ENCODE measurements at places on chromosomes 2 and 18.

DNA sequence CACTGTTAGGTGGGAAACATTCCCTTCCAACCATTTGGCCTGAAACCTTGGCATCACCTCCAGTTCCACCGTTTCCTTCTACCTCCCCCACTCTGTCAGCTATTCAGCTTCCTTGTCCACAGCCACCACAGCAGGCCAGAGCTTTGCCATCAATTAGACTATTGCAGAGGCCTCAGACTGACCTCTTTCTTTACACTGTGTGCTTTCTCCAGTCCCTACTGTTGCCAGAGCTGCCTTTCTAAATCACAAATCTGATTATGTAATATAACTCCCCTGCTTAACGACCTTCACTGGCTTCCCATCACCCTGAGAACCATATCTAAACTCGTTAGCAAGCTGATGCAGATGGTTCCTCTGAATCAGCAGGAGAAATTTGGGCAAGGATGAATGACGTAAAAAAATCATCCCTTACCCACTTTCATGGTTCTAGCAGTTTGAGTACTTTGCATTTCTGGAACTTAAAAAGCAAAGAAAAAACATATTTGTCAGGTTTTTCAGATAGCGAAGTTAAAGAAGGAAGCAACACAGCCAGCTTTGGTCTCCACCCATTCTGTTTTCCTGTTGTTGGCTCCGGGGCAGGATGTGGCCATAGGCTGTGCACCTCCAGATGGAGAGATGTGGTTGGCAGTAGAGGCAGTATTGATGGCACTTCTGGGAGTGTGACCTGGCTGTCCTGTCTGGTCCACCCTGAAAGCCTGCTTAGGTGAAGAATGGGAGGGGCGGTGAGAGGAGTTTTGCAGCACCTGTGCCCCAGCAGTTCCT, 422.1 kb downstream of the PARD3B start:
- peak; percentile 5 for DNase-seq

DNA sequence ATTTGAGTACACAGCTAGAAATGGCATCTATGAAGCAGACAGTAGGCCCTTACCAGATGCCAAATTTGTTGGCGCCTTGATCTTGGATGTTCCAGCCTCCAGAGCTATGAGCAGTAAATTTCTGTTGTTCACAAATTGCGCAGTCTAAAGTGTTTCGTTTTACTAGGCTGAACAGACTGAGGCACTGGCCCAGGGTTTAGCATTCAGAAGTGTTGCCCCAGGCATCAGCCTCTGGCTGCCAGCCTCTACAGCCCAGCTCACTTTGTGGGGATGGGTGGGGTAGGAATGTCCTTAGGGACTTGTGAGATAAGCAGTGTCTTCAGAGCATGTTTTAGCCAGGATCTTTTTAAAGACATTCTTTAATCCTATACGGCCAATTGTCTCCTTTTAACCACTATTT, 51.5 kb upstream of the MGAT5 start:
- DNase-seq, result no peak

GRCh38 chr18:35178260-35178659, 62.6 kb upstream of the ZNF397 start:
- DNase-seq, result no peak

DNA sequence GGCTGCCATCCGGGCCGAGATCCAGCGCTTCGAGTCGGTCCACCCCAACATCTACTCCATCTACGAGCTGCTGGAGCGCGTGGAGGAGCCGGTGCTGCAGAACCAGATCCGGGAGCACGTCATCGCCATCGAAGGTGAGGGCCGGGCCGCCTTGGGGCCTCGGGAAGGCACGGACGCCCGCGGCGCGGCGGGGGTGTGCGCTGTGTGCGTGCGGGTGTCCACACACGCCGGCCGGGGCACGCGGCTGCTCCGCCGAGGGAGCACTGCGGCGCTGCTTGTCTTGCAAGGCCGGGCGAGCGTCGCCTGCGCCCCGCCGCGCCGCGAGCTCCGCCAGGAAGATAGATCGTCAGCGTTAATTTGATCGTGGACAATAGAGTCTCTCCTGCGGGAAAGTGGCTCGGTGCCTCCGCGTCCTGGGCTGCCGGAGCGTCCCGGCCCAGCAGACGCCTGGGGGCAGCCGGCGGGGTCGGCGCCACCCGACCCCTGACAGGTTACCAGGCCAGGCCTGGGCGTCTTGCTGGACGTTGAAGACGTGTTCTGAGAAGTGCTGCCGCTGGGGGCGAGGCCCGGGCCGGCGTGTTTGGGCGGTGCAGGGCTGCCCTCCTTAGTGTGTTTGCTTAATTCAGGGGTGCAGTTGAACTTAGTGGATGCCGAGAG, 1.0 kb downstream of the AGAP1 start:
- no peak for DNase-seq

- DNase-seq, result no peak
These were observed 183.3 kb upstream of the TRIB2 start for GRCh38 chr2:12533337-12534005.

- DNase-seq, result no peak
These were observed 1.9 kb downstream of the NOP58 start for GRCh38 chr2:202267495-202267894.

DNA sequence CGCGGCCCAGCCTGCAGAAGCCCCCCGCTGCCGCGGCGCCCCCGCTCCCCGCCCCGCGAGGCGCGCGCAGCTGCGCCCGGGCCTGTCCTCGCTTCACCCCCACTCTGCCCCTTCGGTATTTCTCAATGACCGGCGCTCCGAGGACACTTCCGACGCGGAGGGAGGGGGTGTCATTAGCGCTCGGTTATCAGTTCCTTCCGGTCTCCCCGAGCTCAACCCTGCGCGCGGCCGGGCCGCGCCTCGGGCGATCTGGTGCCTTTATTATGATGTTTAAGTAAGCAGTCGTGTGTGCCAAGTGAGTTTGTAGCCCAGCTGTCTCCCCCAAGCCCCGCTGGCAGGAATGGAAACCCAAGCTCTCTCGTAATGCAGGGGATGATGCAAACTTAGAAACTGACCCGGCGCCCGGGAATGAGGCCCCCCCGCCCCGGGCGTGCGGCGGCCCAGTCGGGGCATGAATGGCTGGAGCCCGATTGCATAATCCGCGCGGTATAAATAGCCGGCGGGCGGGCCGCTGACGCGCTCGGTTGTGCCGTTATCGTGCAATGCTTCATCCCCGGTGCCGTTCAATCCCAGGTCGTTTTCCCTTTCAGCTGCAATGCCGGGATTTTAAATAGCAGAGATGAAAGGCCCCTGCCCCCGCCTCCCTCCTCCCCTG, 3.9 kb upstream of the SPRED2 start:
- DNase-seq, result no peak

DNA sequence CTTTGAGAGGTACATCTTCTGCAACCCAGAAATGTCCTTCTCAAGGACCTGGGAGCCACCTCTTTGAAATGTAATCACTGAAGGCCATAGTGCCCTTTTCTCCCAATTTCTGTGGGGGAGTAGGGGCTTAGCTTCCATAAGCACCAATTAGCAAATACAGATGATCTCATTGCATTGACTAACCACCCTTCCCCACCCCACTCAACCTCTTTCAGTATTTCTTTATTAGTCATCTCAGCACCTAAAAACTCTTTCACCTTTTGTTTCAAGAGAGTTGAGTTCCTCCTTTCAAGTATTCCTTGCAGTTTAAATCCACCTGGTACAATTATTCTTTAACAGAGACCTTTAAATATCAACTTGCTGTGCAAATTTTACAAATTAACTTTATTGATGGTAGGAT, 1011.8 kb upstream of the CDH2 start:
- DNase-seq, result no peak

GRCh38 chr2:95667480-95667879, 75.7 kb downstream of the TRIM43 start:
- no peak for DNase-seq

DNA sequence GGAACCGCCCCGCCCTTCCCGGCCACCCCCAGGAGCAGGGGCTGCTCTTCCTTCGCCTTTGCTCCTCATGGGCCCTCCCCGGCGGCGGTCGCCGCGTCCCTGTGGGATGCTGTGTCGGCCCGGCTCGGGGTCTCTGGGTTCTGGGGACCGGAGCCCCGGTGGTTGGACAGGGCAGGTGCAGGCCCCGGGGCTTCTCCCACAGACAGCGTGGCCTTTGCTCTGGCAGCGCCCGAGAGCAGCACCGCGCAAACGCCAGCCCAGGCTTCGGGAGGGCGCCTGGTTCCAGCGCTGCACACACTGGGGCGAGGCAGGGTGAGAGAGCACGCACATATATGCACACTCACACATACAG, 9.0 kb upstream of the KCNG2 start:
- no peak for DNase-seq

- no peak for DNase-seq
These were observed 45.5 kb upstream of the SCN7A start for GRCh38 chr2:166539340-166540162.

DNA sequence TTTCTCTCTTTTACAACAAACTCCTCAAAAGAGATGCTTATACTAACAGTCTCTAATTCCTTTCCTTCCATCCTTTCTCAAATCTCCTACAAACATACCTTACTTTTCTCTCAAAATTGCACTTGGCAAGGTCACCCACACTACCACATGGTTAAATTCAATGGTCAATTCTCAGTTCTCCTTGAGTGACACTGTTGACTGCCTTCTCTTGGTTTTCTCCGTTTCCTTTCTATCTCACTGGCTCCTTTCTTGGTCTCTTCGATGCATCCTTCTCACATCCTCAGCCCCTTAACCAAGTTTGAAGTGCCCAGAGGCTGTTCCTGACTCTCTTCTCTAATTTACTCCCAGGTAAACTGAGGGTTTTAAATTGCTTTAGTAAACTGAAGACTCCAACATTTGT, 12.5 kb downstream of the C1D start:
- no peak for DNase-seq

- no peak for DNase-seq
These were observed 96.9 kb downstream of the HDAC4 start for GRCh38 chr2:239303711-239304532.

GRCh38 chr2:133157141-133157540, 411.1 kb downstream of the NCKAP5 start:
- no peak for DNase-seq

DNA sequence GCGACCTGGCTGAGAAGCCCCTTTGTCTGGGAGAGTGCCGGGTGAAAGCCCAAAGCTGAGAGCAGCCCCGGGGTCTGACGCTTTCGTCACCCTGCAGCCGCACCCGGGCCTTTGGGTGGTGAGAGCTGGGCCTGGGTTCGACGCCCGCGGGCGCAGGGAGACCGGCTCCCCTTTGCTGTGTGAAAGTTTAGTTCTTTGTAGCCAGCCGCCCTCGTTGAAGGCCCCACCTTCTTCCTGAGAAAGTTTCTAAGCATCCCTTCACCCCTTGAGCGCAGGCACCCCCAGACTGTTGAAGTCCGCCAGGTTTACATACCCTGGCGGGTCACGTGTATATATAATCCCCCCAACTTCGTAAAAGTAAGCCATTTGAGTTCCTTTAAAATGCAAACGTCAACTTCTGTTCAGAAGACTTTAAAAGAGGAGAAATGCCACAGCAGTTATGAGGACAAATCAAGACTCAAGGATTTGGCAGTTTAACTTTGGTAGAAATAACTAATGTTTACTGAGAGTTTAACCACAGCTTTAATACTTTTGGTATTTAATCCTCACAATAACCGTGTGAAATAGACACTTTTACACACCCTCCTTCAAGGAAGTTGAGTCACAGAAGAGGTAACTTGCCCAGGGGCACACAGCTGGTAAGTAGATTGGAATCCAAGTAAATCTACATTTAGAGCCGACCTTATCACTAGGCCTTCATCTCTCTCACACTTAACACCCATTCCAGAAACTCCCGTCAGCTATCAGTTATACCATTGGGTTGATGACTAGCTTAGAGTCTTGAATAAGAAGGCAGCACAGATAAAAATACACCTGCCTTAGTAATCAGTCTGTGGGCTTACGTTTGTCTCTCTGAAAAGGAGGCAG, 1.1 kb upstream of the MBOAT2 start:
- DNase-seq, result no peak
